ENCODE measurements at places on chromosomes 16 and 17.

GRCh38 chr17:60902399-60902798 lies 224.7 kb downstream of the BCAS3 start:
- no peak for DNase-seq

DNA sequence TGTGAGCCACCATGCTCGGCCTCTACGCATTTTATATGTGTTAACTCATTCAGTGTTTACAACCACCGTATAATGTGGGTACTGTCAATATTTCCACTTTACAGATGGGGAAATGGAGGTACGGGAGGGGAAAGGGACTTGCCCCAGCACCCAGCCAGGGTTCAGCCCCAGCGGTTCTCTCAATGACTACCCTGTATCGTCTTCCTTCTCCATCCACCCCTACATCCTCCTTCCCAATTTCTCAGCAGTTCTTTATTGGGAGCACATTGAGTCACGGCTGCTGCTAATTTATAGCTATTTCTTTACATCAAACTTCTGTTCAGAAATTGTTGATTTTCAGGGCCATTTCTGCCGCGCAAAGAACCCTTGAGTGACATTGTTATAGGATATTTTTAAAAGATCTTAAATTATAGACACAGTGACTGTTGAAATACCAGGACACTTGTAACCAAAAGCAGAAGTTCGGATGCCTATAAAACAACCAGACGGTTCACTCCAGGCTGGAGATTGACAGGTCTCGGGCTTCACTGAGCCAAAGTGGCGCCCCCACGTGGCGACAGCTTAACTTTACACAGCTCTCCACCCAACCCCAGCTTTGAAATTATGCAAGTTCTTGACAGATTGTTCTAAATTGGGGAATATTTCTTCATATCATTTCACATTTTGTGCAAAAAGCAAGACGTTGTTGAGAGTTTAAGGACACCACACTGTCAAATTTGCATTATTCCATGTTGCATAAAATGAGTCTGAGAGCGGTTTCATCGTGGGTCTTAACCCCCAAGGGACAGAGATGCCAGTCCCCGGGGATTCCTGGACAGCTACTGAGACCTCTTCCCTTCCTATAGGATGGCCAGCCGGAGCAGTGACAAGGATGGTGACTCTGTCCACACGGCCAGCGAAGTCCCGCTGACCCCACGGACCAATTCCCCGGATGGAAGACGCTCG lies 11.8 kb downstream of the SYT17 start:
- no peak for DNase-seq

- no peak for DNase-seq
Observed at GRCh38 chr17:8393470-8394231, 4.0 kb downstream of the RNF222 start.

DNA sequence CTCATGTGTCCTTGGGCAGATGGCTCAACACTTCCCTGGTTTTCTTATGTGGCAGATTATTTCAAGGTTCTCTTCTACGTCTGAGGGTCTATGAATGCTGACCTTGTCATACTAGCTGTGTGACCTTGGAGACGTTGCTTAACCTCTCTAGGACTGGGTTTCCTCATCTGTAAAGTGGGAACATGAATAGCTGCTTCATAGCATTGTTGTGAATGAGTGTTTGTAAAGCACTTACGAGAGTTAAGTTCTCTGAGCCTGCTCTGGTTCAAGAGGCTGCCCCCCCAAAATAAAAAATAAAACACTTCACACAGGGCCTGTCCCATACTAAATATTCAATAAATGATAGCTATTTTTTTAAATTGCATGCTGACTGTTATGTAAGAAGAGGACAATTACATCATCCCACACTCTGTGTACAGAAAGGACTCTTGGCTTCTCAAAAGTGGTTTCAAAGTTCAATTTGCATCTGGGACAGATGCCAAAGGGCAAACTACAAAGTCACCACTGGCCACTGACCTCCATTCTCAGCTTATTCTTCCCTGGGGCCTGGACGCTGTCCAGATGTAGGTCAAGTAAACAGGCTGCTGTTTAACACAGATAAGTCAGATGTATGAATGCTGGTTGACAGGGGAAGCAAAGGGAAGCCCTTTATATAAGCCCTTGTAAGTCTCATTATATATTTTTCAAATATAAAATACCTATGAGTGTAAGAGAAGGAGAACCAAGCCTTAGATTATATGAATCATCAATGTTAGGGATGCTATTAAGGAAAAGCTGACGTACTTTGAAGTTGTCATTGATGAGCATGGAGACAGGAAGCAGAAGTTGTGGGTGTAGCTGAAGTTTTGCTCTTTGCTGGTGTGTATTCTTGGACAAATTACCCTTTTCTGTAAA lies 15.4 kb upstream of the NDEL1 start:
- DNase-seq = no peak

DNA sequence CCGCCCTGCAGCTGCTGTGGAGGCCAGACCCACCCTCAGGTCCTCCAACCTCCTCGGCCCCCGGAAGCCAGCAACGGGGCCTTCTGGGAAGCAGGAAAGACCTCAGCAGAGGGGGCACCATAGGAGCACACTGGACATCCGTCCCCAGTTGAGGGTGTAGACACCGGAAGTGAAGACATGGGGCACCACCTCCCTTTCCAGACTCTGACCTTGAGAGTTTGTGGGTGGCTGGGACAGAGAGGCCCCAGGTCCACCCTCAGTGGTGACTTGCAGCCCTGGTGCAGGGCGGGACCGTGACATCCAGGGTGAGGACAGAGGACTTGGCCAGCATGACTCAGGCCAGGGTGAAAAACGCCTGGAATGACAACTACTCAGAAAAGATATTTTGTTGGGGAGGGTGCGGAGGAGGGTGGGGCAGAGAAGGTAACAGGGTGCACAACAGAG lies 19.9 kb downstream of the CEP295NL start:
- DNase-seq = no peak

GRCh38 chr17:59964482-59965328 lies at the start of gene RNFT1:
Gene RNFT1 (minus strand): TSS chr17:59964740. CDS start chr17:59964663, 77 bp downstream.
- peak; percentile 83 for DNase-seq

GRCh38 chr17:8125154-8125946 lies 1.4 kb upstream of the HES7 start:
- DNase-seq = peak; percentile 77

- no peak for DNase-seq
Observed at GRCh38 chr16:86515777-86516622, 5.7 kb downstream of the FOXF1 start.

GRCh38 chr17:61583242-61583641 lies 7.8 kb downstream of the NACA2 start:
- no peak for DNase-seq

- peak; percentile 47 for DNase-seq
Observed at GRCh38 chr17:42578282-42578869, 847 bp upstream of the PSMC3IP start.

DNA sequence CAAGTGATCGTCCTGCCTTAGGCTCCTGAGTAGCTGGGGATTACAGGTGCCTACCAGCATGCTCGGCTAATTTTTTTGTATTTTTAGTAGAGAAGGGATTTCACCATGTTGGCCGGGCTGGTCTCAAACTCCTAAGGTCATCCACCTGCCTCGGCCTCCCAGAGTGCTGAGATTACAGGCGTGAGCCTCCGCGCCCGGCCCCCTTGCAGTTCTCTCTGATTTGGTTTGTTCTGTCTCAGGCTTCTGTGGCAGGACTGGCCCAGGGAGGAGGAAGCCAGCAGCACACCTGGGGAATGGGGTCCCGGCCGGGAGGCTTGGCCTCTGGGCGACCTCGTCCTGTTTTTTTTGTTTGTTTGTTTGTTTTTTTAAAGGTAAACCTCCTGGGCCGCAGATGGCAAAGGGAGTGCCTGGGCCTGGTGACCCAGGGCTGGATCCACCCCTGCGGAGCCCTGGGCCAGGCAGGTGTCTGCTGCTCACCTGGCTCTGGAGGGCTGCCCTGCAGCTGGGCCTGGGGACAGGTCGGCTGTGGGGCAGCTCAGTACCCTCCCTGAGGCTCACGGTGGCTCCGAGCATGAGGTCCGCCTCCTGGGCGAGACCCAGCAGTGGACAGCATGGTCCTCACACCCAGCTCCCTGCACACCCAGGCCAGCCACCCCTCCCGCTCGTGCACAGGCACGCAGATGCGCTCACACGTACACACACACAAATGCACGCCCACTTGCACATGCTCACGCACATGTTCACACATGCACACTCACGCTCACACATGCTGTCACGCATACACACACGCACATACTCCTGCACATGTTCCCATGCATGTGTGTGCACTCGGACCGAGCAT lies 3.3 kb upstream of the NUDT16L1 start:
- no peak for DNase-seq

DNA sequence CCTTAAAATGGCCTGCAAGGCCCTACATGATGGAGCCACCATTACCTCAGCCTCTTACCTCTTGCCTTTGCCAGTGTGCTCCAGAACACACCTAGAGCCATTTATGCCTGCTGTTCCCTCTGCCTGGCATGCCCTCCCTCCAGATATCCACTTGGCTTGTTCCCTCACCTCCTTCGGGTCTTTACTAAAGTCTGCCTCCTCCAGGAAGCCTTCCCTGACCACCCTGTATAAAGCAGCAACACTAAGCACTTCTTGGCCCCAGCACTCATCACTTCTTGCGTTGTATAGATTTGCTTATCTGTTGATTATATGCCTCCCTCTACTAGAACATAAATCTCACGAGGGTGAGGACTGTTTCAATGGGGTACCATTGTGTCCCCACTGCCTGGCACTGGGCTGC lies 25.3 kb downstream of the ANKRD40 start:
- DNase-seq = no peak

DNA sequence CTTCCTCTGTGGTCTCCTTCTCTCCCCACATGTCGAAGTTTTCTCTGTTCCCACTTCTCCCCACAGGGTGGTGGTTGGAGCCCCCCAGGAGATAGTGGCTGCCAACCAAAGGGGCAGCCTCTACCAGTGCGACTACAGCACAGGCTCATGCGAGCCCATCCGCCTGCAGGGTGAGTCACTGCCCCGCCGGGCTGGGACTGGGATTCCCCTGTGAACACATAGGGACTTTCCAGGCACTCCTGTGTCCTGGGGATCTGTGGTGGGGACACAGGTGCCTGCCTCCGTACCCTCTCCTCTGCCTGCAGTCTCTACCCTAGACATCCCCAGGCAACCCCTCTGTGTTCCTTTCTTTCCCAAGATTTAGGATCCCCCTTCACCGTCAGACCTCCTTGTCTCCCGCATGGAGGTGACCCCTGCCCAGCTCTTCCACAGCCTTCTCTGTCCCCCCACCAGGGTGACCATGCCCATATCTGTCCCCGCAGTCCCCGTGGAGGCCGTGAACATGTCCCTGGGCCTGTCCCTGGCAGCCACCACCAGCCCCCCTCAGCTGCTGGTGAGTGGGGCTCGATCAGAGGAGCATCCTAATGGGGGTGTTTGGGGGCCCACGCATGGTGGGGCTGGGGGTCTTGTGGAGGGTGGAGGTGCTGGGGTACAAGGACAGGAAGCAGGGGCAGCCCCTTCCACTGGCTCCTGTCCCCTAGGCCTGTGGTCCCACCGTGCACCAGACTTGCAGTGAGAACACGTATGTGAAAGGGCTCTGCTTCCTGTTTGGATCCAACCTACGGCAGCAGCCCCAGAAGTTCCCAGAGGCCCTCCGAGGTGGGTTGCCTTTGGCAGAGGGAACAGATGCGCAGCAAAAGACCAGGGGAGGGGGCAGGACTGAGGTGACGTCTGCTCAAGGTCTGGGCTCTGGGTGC lies 5.8 kb downstream of the ITGAM start:
- peak; percentile 58 for DNase-seq

- no peak for DNase-seq
Observed at GRCh38 chr17:72714357-72714966, 378.0 kb downstream of the SLC39A11 start.

- DNase-seq = no peak
Observed at GRCh38 chr16:8818504-8819270, 21.0 kb downstream of the PMM2 start.

GRCh38 chr16:64363039-64363438 lies 758.8 kb downstream of the CDH11 start:
- DNase-seq = no peak

- DNase-seq = no peak
Observed at GRCh38 chr17:258906-259305, 77.5 kb upstream of the DOC2B start.

DNA sequence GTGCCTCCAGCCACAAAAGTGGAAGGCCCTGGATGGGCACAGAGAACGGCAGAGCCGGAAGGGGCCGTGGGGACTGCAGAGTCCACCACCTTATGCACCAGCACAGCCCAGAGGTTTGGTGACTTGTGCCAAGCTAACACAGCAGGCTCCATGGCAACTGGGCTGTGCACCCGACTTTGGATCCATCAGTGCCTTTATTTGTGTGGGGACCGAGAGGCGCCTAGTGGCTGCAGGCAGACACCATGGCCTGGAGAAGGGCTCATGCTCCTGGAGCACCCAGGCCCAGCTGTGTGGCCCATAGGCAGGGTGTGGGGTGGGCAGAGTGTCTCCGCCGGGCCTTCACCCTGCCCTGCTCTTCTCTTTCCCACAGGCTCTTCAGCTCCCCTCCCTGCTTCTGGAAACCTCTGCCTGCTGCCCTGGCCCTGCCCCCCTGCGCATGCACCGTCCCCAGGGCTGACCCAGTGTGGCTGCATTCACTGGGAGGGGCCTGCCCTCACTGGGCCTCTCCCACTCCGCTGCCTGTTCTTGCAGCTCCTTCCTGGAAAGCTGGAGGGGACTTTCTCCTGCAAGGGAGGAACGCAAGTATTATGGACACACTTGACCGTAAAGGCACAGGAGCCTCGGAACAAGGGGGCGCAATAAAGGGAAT lies 10.1 kb downstream of the C16orf90 start:
- DNase-seq = no peak

GRCh38 chr17:7839876-7840261 lies 5.9 kb downstream of the KDM6B start:
- DNase-seq = no peak

DNA sequence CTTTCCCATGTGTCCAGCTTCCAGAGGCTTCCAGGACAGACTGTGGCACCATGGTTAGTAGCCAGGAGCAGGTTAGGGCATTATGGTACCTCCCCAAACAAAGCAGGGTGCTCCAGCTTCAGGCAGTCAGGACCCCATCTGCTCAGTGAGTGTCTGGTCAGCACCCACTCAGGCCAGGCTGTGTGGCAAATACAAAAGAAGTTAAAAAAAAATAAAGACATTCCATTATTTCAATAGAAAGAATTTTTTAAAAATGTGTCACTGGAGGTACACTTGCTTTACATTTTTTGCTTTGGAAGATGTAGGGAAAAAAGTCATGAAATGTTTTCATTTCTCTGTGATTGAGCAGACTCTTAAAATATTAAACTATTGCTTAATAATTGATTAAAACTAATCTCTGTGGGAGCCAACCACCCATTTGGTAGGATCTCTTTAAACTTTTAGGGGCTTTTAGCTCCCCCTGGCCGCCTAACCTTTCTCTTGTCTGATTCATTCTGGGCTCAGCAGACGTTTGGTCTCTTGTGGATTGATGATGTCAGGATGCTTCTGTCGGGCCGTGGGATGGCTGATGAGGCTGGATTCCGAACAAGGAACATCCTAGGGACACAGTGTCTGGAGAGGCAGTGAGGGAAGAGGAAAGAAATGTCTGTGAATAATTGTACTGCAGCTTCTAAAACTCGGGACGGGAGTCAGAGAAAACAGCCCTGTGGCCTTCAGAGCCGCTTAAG lies 28.4 kb upstream of the NPTX1 start:
- DNase-seq = no peak

GRCh38 chr16:26688699-26689098 lies 378.0 kb upstream of the C16orf82 start:
- no peak for DNase-seq

GRCh38 chr17:21742326-21742725 lies 50.0 kb downstream of the KCNJ18 start:
- DNase-seq = no peak
